KBM-7 (cell line): ENCODE measurements at places on chromosomes 16 and 17.

- DNase-seq: no peak
Observed at GRCh38 chr16:58615280-58615679, 14.3 kb downstream of the CNOT1 start.

DNA sequence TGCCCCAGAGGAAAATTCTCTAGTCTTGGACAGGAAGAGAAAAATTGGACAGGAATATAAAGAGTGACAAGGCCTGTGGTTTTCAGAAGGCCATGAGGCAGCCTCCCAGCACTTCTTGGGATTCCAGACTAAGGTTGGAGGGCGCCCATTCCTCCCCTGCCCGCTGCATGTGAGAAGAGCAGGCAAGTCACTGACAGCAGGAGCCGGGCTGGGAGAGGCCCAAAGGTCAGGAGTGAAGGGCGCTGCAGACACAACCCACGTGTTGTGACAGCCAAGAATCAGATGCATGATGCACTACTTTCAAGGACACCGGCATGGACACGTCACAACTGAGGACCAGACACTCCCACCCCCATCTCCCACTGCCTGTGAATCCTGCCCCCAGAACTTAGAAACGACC is 256.7 kb downstream of the CBLN1 start:
- DNase-seq: no peak

DNA sequence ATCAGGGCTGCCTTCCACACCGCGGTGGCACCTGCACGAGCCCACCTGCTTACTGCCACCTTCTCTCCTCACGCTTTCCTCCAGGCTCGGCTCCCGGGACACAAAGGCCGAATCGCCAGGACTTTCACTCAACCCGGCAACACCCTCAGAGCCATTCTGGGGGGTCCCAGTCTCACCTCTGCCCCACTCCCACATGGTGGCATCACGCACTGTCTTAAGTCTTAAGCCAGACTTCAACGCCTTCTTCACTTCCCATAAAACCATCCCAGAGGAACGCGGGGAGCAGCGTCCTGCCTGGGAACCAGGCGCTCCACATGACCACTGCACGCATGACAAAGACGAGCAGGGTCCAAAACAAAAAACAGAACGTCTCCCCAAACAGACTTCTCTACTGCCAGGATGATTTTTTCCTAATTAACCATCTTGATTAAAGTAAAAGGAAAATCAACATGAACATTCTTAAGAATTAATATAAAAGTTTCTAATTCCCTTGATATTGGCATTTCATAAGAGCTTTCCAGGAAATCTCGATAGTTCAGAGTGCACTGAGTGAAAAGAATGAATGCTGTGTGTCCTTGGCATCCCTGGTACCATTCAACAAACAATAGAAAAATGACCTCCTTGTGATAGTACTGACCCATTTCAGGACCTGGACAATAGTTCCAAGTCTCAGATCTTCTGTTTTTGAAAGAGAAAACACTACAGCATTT is 2.6 kb downstream of the CANT1 start:
- DNase-seq: no peak

DNA sequence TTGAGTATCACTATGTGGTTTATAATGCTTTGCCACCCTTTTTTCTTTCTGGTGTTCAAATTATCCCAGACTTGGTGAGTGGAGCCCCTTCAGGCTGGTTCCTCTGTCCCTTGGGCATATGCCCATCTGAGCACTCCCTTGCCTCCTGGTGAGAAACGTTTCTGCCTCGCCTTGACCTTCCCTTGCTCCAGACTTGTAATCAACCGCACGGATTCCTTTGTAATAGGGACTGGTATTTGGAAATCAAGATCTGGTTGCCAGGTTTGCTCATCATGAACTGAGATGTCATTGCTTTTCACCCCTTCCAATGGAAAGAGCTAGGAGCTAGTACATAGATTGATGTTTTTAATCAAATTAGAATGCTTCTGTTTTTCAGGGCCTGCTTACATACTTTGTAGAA is 43.7 kb downstream of the SEC14L1 start:
- no peak for DNase-seq

DNA sequence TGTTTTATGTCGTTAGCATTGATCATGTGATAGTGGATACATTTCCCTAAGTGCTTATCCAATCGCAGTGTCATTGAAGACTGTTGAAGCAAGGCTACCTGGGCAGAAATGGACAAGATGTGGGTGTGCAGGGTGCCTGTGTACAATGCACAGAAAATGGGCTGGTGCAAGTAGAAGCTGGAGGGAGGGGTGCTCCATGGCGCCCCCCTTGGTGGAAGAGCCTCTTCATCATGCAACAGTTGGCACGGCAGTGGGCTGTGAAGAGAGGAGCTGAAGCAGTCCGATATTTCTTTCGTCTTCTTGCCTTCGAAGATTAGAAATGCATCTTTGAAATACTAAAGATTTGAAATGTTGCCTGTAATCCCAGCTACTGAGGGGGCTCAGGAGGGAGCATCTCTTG is 100.5 kb downstream of the PLCG2 start:
- DNase-seq: no peak

- no peak for DNase-seq
Observed at GRCh38 chr17:72971226-72971880, 121.1 kb downstream of the SLC39A11 start.
